A549 (cell line): ENCODE measurements at places on chromosomes 13 and 19. TPM values are rescaled to one million over a fixed set of nuclear protein-coding genes. Genes with fewer than 3 reads are reported as not detected.

Gene IRGC
- not detected in 3 replicates for polyA plus RNA-seq

Gene EDNRB
- not detected in 3 replicates for polyA plus RNA-seq

Gene COG6
- polyA plus RNA-seq, result 7.9 to 8.9 TPM (median 8.8 TPM) in 3 replicates

Gene NCR1
- polyA plus RNA-seq, result not detected in 3 replicates

Gene ZNF320
- polyA plus RNA-seq, result not detected in 3 replicates

Gene HCN2
- 23.2 to 24.8 TPM (median 24.7 TPM) in 3 replicates for polyA plus RNA-seq

Gene LMO7
- 23.3 to 24.0 TPM (median 23.4 TPM) in 3 replicates for polyA plus RNA-seq

Gene LPAR2
- polyA plus RNA-seq, result 3.8 to 5.2 TPM (median 4.4 TPM) in 3 replicates

Gene B9D2
- polyA plus RNA-seq, result 22.5 to 26.1 TPM (median 24.4 TPM) in 3 replicates

Gene ZNF625
- polyA plus RNA-seq, result not detected in 3 replicates

Gene ZNF888
- not detected in 3 replicates for polyA plus RNA-seq

Gene NKPD1
- 0.10 to 0.18 TPM (median 0.15 TPM) in 3 replicates for polyA plus RNA-seq

Gene CEACAM3
- polyA plus RNA-seq, result not detected in 3 replicates

Gene RFPL4AL1
- polyA plus RNA-seq, result not detected in 3 replicates

Gene GNG7
- polyA plus RNA-seq, result 0.06 to 0.08 TPM (median 0.07 TPM) in 3 replicates

Gene CILP2
- polyA plus RNA-seq, result 0.15 to 0.17 TPM (median 0.17 TPM) in 3 replicates

Gene ZNF528
- polyA plus RNA-seq, result 0.22 to 0.26 TPM (median 0.25 TPM) in 3 replicates

Gene SHISA7
- polyA plus RNA-seq, result 0.01 TPM in 1 of 3 replicates, not detected in the others

Gene PSG7
- 0.07 TPM in 1 of 3 replicates, not detected in the others for polyA plus RNA-seq

Gene KLK2
- polyA plus RNA-seq, result 0.14 to 0.36 TPM (median 0.21 TPM) in 3 replicates

Gene WIZ
- polyA plus RNA-seq, result 13.4 to 16.5 TPM (median 15.1 TPM) in 3 replicates

Gene CYP4F22
- polyA plus RNA-seq, result 0.05 TPM in 1 of 3 replicates, not detected in the others

Gene GSX1
- polyA plus RNA-seq, result not detected in 3 replicates

Gene PLIN5
- 0.08 to 0.11 TPM in 2 of 3 replicates, not detected in the other for polyA plus RNA-seq

Gene HSPB6
- polyA plus RNA-seq, result 0.11 to 0.28 TPM (median 0.26 TPM) in 3 replicates

Gene PRR19
- 3.4 to 4.5 TPM (median 4.2 TPM) in 3 replicates for polyA plus RNA-seq

Gene TJP3
- polyA plus RNA-seq, result 1.4 to 1.8 TPM (median 1.5 TPM) in 3 replicates

Gene ZIC5
- polyA plus RNA-seq, result 2.8 to 3.1 TPM (median 3.1 TPM) in 3 replicates

Gene ELSPBP1
- not detected in 3 replicates for polyA plus RNA-seq

Gene ZNF534
- not detected in 3 replicates for polyA plus RNA-seq

Gene FCHO1
- 13.1 to 14.3 TPM (median 13.6 TPM) in 3 replicates for polyA plus RNA-seq

Gene APOC1
- polyA plus RNA-seq, result 172 to 198 TPM (median 196 TPM) in 3 replicates

Gene LGI4
- polyA plus RNA-seq, result 0.09 to 0.16 TPM (median 0.12 TPM) in 3 replicates

Gene LGALS7B
- not detected in 3 replicates for polyA plus RNA-seq

Gene CGB2
- polyA plus RNA-seq, result not detected in 3 replicates

Gene SPTBN4
- polyA plus RNA-seq, result 1.2 to 2.0 TPM (median 1.4 TPM) in 3 replicates

Gene IQCN
- 0.49 to 0.64 TPM (median 0.50 TPM) in 3 replicates for polyA plus RNA-seq

Gene GATAD2A
- polyA plus RNA-seq, result 28.4 to 29.3 TPM (median 28.9 TPM) in 3 replicates

Gene PSG3
- polyA plus RNA-seq, result not detected in 3 replicates

Gene OR7C1
- polyA plus RNA-seq, result not detected in 3 replicates

Gene ZNF473
- polyA plus RNA-seq, result 6.2 to 6.9 TPM (median 6.8 TPM) in 3 replicates
